ENCODE measurements at places on chromosomes 16 and 17.
A peak's percentile ranks its signal among the peaks of the same experiment; 100 is the strongest.

DNA sequence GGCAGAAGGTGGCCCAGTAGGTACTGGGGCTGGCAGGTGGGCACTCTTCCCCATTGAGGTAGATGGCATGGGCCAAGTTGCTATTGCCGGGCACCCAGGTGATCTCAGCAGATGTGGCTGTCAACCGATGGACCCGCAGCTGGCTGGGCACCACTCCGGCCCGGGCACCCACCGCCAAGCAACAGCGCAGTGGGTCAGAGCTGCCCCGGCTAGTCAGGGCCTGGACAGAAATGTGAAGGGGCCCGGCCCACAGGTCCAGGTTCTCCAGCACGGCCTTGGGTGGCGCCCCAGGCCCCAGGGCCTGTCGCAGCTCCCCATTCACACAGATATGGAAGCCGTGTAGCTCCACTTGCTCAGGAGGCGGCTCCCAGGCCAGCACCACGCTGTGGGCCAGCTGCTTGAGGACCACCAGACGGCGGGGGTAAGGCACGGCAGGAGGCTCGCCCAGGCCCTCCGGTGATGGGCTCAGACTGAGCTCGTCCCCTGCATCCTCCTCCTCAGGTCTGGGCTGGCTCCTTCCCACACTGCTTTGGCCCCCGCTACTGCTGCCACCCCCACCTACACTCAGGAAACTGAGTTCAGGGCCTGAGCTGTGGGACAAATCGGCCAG lies 16.5 kb downstream of the TSPOAP1 start:
- no peak for DNase-seq

GRCh38 chr16:82638095-82638798 lies 11.5 kb downstream of the CDH13 start:
- no peak for DNase-seq

DNA sequence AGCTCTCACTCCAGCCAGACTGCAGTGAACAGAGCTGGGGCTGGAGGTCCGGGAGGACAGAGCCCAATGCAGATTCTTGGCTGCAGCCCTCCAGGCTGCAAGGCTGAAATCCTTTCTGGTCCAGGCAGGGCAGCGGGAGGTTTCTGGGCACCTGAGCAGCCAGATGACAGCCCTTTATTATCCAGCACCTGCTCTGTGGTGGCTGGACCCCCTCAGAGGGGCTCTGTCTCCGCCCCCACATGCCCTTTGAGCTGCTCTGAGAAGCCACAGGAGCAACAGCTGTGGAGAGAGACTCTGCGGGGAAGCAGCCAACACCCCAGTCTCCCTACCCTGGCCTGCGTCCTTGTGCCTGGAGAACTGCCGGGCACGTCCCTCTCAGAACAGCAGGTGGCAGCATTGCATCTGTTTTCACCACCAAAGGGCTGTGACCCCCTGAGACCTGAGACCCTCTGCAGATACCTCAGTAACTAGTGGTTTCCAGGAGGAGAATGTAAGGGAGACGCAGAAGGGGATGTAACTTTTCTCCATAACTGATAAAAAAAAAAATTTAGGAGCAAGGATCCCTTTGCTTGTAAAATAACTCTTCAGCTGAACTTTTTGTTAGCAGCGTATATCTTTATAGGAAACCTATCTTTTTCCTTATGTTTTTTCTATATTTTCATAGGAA lies 3.7 kb upstream of the CNP start:
- DNase-seq, result peak; percentile 79

DNA sequence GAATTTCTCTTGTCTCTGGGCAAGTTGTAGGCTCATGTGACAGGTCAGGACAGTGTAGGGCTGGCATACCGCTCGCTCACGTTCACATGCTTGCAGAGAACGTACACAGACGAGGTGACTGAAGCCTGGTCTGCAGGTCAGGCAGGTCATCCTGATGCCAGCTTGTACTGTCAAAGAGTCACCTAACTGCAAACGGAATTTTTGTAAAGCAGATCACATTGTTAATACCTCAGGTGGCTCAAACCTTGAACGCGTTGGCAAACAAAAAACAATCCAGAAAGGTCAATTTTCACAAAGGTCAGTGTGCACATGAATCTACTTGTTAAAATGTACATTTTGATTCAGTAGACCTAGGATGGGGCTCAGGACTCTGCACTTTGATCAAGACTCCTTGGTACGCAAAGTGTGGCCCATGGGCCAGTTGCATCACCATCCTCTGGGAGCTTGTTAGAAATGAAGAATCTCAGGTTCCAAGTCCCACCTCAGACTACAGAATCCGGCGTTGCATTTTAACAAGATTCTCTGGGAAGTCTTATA lies 28.6 kb downstream of the ANKRD40 start:
- DNase-seq, result no peak

GRCh38 chr16:48820379-48820778 lies 210.4 kb upstream of the N4BP1 start:
- no peak for DNase-seq

- DNase-seq, result peak; percentile 85
Measured at GRCh38 chr17:82238472-82239201, 9.8 kb downstream of the SLC16A3 start.

DNA sequence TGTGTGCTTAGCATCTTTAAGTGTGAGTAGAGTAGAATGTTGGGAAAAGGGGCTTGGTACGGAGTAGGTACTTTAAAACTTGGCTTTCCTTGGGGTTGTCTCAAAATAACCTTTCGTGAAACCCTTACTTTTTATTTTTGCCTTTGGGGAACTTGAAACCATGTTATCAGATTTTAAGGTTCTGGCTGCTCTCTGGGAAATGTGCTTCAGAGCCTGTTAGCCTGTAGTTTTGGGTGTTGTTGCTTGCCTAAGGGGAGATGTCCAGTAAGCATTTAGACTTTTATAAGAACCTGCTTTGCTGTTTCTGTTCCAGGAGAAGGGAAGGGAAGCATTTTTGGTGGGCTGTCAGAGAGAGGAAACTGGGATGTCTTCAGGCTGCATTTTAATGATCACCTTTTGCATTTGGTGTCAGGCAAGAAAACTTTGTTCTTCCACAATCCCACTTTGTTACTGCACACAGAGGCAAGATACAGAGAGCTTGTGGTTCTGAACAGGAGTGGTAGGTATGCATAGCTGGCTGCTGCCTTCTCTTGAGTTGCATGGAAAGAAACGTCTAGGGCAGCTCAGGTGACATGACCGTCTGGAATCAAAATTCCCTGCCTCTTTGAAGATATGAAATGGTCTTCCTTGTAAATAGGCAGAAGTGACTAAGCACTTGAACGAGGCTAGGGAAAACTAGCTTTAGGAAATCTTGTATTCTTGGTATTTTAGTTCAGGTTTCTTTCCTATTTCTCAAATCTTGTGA lies 1.7 kb downstream of the RABEP1 start:
- DNase-seq, result no peak

DNA sequence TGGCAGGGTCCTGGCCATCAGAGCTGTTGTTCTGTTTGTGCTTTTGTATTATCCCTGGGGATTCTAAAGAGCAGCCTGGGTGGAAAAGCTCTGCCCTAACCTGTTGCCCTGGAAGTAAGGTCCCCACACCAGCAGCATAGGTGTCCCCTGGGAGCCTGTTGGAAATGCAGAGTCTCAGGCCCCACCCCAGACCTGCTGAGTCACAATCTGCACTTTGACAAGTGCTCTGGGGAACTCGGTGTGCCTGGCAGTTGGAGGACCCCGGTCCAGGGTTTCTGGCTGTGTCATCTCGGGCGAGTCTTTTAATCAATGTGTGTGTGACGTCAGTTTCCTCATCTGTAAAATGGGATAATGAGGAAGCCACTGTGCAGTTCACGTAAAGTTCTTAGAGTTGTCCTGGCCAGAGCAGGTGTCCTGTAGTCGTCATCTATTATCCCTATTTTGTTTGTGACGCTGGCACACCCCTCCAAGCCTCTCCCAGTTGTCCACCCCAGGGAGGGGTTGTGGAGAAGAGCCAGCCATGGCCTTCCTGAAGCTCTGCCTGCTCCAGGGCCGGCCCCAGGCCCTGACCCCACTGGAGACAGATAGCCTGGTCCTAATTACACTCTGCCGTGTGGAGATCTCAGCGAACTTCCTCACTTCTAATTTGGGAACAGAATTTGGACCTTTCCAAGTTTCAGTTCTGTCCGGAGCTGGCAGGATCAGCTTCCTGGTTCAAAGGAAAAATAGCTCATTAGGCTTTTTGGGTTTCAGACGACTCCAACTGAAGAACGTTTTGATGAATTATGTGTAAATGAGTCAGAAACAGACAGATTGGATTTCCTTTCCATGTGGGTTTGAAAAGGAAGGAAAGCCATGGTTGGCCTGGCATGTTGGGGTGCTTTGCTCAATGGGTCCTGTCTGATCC lies 295.7 kb upstream of the FOXF1 start:
- no peak for DNase-seq

- no peak for DNase-seq
Measured at GRCh38 chr17:48071654-48072053, 23.5 kb downstream of the NFE2L1 start.

GRCh38 chr17:58112970-58113631 lies 29.9 kb downstream of the DYNLL2 start:
- peak; percentile 86 for DNase-seq

GRCh38 chr16:87406495-87407088 lies 14.5 kb downstream of the MAP1LC3B start:
- no peak for DNase-seq

GRCh38 chr17:45248132-45248957 lies 13.5 kb downstream of the SPATA32 start:
- DNase-seq, result peak; percentile 90

DNA sequence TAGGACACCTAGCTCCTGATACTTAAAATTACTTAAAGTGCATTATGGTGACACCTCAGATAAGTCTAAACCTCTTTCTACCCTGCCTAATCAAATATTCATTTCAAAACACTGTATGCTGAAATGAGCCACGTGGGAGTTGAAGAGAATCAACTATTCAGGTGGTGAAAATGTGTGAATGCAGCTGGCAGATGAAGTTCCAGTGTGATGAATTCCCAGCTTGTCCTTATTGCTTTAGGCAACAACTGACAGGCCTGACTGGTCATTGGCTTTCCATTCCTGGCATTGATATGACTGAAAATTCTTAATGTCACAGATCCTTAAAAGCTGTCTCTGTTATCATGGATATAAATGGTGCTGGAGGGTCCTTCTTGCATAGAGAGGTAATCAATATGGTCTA lies 301.9 kb upstream of the TBX2 start:
- DNase-seq, result no peak

DNA sequence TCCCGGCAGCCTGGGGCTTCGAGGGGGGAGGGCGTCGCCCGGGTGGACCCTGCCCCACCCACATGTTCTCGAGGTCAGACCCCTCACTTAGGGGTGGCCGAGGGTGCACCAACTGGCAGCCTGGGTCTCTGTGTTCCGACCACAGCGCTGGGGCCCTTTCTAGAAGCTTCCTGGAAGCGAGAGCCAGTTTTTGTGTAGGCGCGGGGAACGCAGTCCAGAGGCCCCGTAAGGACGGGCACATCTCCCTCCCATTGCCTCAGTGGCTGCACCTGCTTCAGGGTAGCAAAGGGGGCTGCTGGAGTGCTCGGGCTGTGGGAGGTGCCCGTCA lies 148.3 kb downstream of the BANP start:
- no peak for DNase-seq

GRCh38 chr17:72351884-72352346 lies 231.1 kb downstream of the SOX9 start:
- no peak for DNase-seq

- DNase-seq, result no peak
Measured at GRCh38 chr17:66296289-66296725, 6.1 kb upstream of the PRKCA start.

DNA sequence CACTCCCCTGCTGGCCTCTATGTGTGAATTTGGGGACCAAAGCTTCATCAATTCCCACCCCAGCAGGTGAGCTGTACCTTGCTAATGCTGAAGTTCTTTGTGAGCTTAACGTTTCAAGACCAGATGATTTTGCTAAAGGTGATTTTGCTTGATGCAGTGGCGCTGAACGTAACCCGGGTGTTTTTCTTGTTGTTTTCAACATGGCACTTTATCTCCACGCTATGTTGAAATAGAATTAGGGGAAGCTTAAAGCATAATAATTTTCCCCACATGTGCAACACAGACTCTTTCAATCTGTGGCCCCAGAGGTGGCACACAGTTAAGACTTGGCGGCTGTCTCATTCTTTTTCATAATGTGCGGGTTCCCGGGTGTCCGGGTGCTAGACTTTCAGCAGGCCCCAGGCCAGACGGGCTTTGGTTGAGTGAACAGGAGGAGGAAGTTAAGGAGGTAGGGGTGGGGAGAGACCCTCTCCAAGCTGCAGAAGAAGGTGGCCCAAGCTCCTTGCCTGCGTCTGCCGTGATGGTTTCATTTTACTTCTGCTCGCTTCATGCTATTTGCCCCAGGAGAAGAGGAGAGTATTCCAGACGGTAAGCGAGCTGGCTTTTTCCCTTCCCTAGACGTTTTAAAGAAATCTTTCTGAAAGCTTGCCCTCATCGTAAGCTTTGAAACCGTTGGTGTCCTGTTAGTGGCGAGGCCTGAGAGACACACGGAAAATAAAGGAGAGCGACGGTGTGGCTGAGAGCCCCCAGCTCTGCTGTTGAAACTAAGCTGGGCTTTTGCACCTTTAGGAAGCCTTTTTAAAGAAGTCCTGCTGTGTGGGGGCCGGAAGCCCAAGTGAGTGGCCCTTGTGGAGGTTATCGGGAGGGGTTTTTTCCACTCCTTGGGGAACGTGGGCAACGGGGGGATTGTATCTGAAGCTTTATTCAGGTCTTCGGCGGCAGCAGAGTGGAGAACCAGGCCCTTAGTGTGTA lies 4.2 kb downstream of the FOXC2 start:
- DNase-seq, result no peak

- DNase-seq, result no peak
Measured at GRCh38 chr16:88888461-88889387, 22.3 kb upstream of the PABPN1L start.

- no peak for DNase-seq
Measured at GRCh38 chr17:73698966-73699365, 54.7 kb upstream of the SDK2 start.

- no peak for DNase-seq
Measured at GRCh38 chr17:21276264-21276588, 8.3 kb upstream of the MAP2K3 start.

DNA sequence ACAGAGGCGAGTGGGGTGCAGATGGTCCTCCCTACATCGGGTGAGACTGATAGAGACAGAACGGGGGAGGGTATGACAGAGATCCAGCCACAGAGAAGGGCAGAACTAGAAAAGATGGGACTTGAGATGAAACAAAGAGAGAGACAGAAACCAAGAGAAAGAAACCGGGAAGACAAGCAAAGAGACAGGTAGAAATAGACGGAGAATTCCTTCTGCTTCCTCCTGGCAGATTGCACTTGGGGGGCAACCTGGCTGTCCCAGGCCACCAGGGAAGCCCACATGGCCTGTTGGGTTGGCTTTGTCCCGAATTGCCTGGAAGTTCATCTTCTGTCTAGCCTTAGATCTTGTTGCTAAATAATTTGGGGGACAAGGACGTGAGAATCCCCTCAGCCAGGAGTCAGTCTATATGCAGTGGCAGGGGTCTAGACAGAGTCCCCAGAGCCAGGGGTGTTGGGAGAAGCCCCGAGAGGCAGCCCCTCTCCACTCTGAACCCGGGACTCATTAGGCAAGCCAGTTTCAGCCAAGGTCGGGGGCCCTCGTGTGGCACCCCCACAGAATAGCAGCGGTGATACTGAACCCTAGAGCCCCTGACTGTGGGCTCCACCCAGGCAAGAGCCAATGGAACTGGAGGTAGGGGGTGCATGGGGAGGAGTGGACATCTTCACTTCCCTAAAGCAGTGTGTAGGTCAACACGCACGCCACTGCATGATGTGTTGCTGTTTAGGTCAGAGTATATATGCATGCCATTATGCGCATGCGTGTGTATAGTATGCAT lies 627 bp upstream of the TSPOAP1 start:
- DNase-seq, result peak; percentile 81

- no peak for DNase-seq
Measured at GRCh38 chr16:11955713-11956123, 9.3 kb upstream of the TNFRSF17 start.

Measured in CD4-positive, alpha-beta T cell treated with Interleukin-17A for 4 hours (primary cell).